ENCODE measurements at places on chromosomes 5 and 9.

- peak; percentile 77 for DNase-seq
Measured at GRCh38 chr9:21974722-21975409, 19.3 kb downstream of the CDKN2A start.

DNA sequence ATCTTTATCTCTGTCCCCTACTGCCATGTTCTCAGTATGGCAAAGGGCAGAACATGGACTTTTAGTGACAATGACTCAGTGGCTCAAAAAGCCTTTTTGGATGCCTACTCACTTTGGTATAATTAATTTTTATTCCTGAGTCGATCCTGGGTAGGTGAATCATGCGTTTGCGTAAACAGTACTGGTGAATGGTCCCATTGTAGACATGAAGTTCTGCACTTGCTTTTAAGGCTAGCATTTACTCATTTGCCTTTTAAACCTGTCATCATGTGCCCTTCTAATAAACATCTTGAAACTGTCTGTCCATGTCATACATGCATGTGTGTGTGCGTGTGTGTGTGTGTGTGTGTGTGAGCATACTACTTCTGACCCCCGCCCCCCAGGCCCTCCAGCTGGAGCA is 223.0 kb downstream of the AUH start:
- no peak for DNase-seq

GRCh38 chr5:178078197-178079010 is 34.9 kb upstream of the N4BP3 start:
- no peak for DNase-seq

- DNase-seq = no peak
Measured at GRCh38 chr5:143634689-143635088, 177.3 kb upstream of the HMHB1 start.

DNA sequence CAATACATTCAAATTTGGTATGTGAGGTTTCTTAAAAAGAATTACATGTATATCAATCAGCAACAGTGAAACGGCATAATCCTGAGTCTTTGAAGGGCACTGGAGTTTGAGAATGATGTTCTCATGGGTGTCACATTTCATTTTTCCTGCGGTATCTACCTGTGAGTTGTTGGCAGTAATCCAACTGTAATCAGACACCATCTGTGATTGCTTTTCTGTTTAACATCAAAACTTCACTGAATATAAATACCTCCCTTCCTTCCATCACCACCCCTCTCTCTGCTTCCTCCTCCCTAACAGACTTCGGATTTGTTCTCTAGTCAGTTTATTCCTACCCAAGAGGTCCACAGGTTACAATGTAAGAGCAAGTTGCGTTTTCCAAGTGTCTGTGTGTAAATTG is 275.2 kb upstream of the PCSK5 start:
- DNase-seq = no peak

DNA sequence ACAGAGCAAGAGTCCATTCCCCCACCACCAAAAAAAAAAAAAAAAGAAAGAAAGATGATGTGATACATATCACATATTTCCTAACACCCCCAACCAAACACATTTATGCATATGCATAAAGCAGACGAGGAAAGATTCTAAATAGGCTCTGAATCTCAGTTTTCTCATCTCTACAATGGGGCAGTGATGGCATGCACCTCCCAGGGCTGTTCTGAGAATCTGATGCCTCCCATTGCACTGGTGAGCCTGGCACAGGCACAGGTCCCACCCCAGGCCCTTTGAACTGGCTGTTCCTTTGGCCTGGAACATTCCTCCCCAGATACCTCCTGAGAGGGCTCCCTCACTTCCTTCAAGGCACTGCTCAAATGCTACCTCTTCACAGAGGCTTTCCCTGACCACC is 116.5 kb downstream of the C9orf50 start:
- no peak for DNase-seq

DNA sequence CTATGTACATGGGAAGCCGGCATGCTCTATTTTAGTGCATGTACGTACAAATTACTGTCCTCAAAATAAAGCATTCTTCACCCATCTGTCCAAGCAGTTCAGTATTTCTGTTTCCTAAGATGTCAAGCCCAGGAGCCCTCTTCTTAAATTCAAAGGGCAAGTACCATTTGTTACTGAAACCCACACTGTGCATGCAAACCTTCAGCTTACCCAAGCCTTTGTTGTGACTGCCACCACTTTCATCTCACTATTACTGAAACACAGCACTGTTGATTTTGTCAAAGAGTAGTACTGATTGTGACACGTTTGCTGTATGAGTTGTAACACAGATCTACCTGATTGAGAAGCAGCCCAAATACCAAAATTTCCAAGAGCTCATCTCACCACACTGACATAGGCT is 390.4 kb upstream of the IZUMO3 start:
- no peak for DNase-seq

- DNase-seq = no peak
Measured at GRCh38 chr9:38106488-38106887, 37.5 kb upstream of the SHB start.

GRCh38 chr9:134550584-134550983 is 91.0 kb upstream of the COL5A1 start:
- no peak for DNase-seq
